ENCODE measurements at places on chromosomes 6 and 20. TPM values are rescaled to one million over a fixed set of nuclear protein-coding genes. Genes with fewer than 3 reads are reported as not detected.

- DNase-seq: no peak
Measured at GRCh38 chr6:2710412-2710811, 40.3 kb downstream of the MYLK4 start.

DNA sequence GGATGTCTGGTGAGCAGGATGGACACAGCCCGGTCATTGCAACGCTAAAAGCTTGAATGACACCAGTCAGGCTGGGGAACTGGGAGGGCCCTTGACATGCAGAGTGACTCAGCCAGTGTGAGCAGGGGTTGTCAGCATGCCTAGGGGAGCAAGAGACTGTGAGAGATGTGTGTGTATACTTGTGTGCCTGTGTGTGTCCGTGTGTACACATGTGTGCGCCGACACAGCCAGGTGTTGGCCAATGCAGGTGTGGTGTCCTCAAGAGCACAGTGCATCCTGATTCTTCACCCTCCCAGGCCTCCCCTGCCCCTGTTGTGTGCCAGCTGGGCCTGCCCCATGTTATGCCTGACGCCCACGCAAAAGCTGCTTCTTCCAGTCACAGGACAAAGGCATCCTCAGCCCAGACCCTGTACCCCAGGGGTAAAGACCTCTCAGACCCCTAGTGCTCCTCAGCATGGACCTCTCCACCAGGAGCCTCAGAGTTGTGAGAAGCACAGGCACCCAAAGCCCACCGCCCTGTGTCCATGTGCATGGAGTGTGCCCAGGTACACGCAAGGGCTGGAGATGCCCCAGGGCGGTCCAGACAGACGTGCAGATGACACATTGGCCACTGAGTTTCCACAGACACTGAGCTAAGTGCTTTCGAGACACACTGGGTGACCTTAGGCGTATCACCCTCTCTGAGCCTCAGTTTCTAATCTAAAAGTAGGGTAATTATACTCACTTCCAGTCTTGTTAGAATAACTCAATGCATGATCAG, 16.6 kb downstream of the NRSN2 start:
- no peak for DNase-seq

- no peak for DNase-seq
Measured at GRCh38 chr6:63864671-63865318, 229.2 kb downstream of the PHF3 start.

KIAA0408 gene
- total RNA-seq: 10.6 TPM

DNA sequence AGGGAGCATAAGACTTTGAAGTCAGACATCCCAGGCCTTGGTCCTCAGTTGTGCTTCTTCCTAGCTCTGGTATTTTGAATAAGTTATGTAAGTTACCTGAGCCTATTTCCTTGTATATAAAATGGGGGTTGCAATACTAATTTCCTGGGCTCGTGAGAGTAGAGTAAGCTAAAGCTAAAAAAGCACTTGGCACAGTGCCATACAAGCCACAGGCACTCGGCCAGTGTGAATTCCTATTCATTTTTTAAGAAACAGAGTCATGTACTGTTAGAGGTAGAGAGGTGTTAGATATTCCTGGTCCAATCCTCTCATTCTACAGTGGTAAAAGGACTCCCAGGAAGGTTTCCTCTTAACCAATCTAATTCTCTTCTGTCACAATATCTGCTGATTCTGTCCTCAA, 79.6 kb upstream of the EPB41L1 start:
- no peak for DNase-seq

DNA sequence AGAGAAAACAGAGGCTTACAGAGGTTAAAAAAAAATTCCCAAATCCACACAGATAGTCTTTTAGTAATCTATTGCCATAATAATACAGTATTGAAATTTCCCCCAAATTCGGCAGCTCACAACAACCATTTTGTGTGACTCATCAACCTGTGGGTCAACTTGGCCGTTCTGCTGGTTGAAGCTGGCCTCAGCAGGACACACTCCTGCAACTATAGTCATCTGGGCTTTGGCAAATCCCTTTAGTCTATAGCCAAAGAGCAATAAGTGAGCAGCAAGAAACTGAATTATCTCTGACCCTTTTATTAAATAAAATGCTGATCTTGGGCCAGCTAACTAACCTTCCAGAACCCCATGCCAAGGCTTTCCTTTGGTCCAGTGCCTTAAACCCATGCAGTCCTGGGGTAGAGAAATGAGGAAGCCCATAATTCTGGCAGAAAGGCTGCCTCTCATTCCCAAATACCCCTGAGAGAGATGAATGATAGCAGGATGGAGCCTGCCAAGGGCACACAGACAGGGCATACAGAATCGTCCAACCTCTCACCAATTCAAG, 17.2 kb upstream of the SNAP25 start:
- no peak for DNase-seq

SLC35D3 gene
- total RNA-seq: not detected

Measured in psoas muscle (tissue), 8 donors.